Airway epithelial cell (primary cell): ENCODE measurements at places on chromosomes 6 and 20. TPM values are rescaled to one million over a fixed set of nuclear protein-coding genes. Genes with fewer than 3 reads are reported as not detected.

HLA-DRB5 gene
- not detected in 2 replicates for total RNA-seq

TXLNB gene
- not detected in 2 replicates for total RNA-seq

ZNF831 gene
- total RNA-seq: not detected in 2 replicates

GSTA3 gene
- total RNA-seq: not detected in 2 replicates

ZNF311 gene
- 0.92 and 1.1 TPM in 2 replicates for total RNA-seq

IFNGR1 gene
- total RNA-seq: 37.2 and 53.3 TPM in 2 replicates

CCN6 gene
- 0.14 and 0.88 TPM in 2 replicates for total RNA-seq

PBOV1 gene
- not detected in 2 replicates for total RNA-seq

FNDC1 gene
- total RNA-seq: 0.07 TPM in 1 of 2 replicates, not detected in the other

CLPSL1 gene
- not detected in 2 replicates for total RNA-seq

RSPO4 gene
- not detected in 2 replicates for total RNA-seq

SOBP gene
- 0.19 and 0.99 TPM in 2 replicates for total RNA-seq

BPIFB2 gene
- not detected in 2 replicates for total RNA-seq

CST1 gene
- 0.28 TPM in 1 of 2 replicates, not detected in the other for total RNA-seq

PAK5 gene
- total RNA-seq: 0.14 and 0.21 TPM in 2 replicates

HSPA1A gene
- total RNA-seq: 85.4 and 93.2 TPM in 2 replicates

TRIM15 gene
- not detected in 2 replicates for total RNA-seq

RAD21L1 gene
- total RNA-seq: not detected in 2 replicates

KHDC3L gene
- not detected in 2 replicates for total RNA-seq

MACROD2 gene
- 0.92 TPM in 1 of 2 replicates, not detected in the other for total RNA-seq

SLC22A1 gene
- 2.3 TPM in 1 of 2 replicates, not detected in the other for total RNA-seq

SNAI1 gene
- total RNA-seq: not detected in 2 replicates

PRR18 gene
- total RNA-seq: 0.14 TPM in 1 of 2 replicates, not detected in the other

SALL4 gene
- 0.05 and 0.07 TPM in 2 replicates for total RNA-seq

MOG gene
- total RNA-seq: not detected in 2 replicates

HCRTR2 gene
- total RNA-seq: not detected in 2 replicates

OR2J1 gene
- total RNA-seq: not detected in 2 replicates

RUNX2 gene
- total RNA-seq: 2.5 and 3.1 TPM in 2 replicates

AKAP12 gene
- 7.0 and 8.6 TPM in 2 replicates for total RNA-seq

PGC gene
- not detected in 2 replicates for total RNA-seq
